CD4-positive, alpha-beta T cell treated with Interleukin-21 for 1 hour (primary cell): ENCODE measurements at places on chromosomes 1 and 21.

DNA sequence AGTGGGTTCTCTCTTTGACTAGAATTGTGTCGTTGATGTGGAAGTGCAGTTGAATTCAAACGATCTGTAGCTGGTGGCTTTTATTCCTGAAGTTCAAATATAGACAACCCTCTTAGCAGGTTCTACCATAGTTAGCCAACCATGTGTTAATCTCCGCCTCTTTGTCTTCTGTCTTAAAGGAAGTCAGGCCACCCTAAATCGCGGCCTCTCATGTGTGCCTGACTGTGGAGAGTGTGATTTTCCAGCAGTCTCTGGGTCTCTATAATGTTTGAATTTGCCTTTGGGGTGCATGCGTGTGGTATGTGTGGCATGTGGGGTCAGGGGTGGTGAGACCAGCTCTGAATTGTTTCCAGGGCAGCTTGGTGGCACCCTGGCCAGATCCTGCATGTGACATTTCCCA is 244.9 kb downstream of the DISC1 start:
- no peak for DNase-seq

GRCh38 chr1:152954436-152954835 is 7.4 kb downstream of the SPRR5 start:
- DNase-seq: no peak

DNA sequence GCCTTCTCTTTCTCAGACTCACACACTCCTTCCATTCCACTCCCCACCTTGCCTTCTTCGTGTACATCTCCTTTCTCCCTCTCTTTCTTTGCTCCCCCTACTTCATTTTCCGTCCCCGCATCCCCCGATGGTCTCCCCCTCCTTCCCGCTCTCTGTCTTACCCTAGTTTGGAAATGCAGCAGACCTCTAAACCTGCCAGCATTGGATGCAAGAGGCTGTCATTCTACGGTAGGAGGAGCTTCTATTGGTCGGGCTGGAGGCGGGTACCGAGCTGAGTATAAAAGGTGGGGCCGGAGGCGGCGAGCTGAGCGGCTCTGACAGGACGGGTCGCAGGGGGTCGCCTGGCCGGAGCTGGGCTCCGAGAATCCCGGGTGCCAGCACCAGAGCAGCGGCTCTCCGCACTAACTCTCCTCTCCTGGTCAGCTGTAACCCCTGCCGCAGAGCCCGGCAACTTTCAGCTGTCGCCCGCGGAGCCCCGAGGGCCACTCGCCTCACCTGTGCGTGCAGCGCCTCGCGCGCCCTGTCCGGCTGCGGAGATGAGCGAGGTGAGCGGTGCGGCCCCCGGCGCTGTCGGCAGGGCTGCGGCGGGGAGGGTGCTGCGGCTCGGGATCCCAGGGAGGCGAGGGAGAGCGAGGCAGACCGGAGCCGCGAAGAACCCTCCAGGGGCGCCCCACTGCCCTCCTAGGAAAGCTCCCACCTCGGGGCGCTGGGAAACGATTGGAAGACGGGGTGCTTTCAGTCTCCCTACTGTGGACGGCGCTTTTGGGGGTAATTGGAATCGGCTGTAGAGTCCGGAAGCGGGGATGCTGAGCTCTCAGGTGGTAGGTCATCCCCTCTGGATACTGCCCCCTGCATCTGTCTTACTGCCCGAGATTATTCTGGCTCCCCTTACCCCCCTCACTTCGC is at the start of gene PCP4L1:
Gene PCP4L1, plus strand, starts transcription at position 307 of the 906 bp plus-strand sequence. Its CDS starts 230 bp downstream, at position 537.
- DNase-seq: peak; percentile 31

DNA sequence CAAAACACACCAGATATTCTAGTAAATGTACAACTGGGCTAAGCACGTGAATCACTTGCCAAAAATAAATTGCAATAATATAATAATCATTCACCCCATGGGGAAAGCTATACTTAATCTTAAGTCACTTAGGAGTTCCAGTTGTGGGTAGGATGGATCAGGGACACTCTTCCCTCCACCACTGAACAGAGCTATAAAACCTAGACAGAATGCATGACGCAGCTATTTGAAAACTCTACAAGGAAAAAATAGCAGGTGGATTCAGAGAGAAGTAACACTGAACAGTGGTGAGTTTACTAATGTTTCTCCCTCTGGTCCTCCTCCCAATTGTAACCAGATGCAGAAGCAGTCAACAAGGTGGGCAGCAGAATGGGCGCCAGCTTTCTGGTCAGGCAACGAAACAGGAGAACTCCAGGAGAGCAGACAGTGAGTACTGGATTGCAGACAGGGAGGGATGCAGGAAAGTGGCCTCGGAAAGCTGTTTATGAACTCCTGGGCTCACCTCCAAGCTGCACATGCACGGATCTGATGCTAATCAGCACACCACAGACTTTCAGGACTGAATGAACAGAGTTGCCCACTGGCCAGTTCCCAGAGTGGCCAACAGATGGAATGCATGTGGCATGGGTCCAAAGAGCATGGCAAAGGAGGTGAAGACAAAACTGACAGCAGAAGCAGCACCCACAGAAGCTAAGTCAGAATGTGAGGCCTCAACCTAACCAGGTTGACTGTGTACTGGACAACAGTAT is 41.4 kb downstream of the TARBP1 start:
- no peak for DNase-seq
